Heart right ventricle (tissue), 16 donors: ENCODE measurements at places on chromosomes 12 and 14. TPM values are rescaled to one million over a fixed set of nuclear protein-coding genes. Genes with fewer than 3 reads are reported as not detected.

The CACNA1C gene
- 199 TPM for total RNA-seq

The MFAP5 gene
- 43.1 TPM for total RNA-seq

The DAO gene
- not detected for total RNA-seq

The WNT1 gene
- not detected for total RNA-seq

The PEBP1 gene
- total RNA-seq, result 439 TPM

The KIF5A gene
- total RNA-seq, result 0.15 TPM

DNA sequence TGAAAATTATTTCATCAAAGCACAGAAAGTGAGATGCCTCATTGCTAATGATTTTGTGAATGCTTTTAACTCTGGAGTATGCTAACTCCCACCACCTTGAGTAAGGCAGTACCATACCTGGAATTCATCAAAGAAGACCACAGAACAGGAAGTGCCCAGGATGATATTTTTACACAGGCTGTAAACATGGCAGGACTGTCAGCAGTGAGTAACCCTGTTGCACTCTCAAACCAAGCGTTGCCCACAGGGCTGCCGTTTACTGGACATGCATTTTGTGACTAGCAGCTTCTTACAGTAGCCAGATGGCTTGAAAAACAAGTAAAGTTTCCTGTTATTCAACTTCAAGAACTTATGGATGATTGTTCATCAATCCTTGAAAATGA, 42.4 kb downstream of the RALGAPA1 start:
- H3K27me3 ChIP-seq, result no peaks in the 10 kb centered on the region
- no peaks in the 10 kb centered on the region for H3K4me1 ChIP-seq
- H3K4me3 ChIP-seq, result no peak overlapping the region

DNA sequence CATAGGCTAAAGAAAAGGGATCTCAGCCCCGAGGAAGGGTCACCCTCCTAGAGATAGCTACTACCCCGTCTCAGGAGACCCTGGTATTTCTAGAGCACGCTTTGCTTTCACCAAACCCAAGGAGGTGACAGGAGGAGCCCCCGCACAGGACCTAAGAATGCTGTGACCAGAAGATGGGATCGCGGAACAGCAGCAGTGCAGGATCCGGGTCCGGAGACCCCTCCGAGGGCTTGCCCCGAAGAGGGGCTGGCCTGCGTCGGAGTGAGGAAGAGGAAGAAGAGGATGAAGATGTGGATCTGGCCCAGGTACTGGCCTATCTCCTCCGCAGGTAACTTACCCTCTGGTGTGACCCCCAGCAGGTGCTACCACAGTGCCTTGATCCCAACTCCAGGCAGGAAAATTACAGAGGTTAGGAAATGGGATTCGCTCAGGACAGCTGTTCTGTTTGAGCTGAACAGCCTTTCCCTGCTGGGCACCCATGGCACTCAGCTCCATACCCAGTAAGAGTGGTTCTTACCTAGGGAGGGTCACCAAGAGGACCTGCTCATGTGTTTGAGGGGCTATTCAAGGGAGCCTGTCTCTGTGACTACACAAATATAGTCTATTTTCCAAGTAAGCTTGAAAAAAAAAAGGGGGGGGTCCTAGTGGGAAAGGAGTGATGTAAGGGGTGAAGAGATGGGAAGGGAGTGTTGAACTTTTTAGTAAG, 826 bp upstream of the NRL start:
- H3K27me3 ChIP-seq, result no peaks in the 10 kb centered on the region
- peaks cover 37% of the 10 kb centered on the region for H3K36me3 ChIP-seq
- peak overlapping the region; percentile 90 for H3K27ac ChIP-seq
- peaks cover 29% of the 10 kb centered on the region for H3K4me1 ChIP-seq
- DNase-seq, result peak; percentile 13
- peak overlapping the region; percentile 70 for H3K4me3 ChIP-seq

- no peaks in the 10 kb centered on the region for H3K27me3 ChIP-seq
- no peaks in the 10 kb centered on the region for H3K4me1 ChIP-seq
- no peak overlapping the region for H3K27ac ChIP-seq
- no peak overlapping the region for H3K4me3 ChIP-seq
- no peak for DNase-seq
These were observed 37.9 kb downstream of the LRRK2 start for GRCh38 chr12:40262657-40263056.

DNA sequence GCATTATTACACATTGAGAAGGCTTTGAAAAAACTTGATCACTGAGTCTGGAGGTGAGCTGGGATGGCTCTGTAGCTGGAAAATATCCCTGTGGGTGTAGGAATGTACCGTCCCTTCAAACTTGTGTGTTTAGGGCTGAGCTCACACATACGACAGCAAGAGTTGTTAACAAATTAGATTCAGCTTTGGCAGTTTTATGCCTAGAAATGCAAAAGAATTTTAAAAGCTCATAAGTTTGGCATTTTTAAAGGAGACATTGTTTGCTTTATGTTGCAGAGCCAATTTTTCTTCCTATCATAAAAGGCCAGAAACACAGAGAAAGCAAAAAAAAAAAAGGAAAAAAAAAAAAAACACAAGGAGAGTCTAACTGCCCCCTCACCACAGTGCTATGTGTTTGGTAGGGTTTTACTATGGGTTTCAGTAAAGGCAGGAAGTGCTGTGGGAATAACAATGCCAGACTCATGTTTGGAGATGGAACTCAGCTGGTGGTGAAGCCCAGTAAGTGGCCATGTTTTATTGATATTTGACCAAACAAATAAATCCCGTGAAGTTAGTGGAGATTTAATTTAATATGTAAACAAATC, 78.4 kb downstream of the DAD1 start:
- no peak overlapping the region for H3K4me3 ChIP-seq
- H3K27ac ChIP-seq, result peak overlapping the region; percentile 76
- H3K27me3 ChIP-seq, result no peaks in the 10 kb centered on the region
- H3K4me1 ChIP-seq, result peaks cover 46% of the 10 kb centered on the region

DNA sequence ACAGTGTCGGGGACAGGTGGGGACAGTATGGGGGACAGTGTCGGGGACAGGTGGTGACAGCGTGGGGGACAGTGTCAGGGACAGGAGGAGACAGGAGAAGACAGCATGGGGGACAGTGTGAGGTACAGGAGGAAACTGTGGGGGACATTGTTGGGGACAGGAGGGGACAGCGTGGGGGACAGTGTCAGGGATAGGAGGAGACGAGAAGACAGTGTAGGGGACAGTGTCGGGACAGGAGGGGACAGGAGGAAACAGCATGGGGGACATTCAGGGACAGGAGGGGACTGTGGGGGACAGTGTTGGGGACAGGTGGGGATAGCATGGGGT, 139.5 kb downstream of the TMEM121 start:
- DNase-seq, result no peak
- no peak overlapping the region for H3K4me3 ChIP-seq
- no peak overlapping the region for H3K27ac ChIP-seq
- H3K27me3 ChIP-seq, result no peaks in the 10 kb centered on the region

DNA sequence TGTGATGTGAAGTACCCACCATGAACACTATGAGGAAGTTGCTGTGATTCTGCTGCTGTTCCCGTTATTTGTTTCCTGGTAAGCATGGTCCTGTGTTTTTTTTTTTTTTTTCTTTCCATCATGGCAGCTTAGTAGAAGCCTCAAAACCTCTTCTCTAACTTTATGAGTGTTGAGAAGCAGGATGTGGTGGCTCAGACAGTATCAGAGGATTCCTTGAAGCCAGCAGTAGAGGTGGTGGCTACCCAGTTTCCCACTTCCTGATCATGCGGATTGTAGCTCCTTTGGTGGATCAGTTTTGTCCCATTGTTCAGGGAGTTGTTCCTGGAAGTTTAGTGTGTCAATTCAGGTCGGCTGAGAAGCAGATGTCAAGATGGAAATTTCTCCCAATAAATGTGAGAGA, 175.8 kb downstream of the ATP23 start:
- H3K4me3 ChIP-seq, result no peak overlapping the region
- H3K27me3 ChIP-seq, result no peaks in the 10 kb centered on the region
- H3K4me1 ChIP-seq, result no peaks in the 10 kb centered on the region
- no peak for DNase-seq
- H3K27ac ChIP-seq, result no peak overlapping the region

DNA sequence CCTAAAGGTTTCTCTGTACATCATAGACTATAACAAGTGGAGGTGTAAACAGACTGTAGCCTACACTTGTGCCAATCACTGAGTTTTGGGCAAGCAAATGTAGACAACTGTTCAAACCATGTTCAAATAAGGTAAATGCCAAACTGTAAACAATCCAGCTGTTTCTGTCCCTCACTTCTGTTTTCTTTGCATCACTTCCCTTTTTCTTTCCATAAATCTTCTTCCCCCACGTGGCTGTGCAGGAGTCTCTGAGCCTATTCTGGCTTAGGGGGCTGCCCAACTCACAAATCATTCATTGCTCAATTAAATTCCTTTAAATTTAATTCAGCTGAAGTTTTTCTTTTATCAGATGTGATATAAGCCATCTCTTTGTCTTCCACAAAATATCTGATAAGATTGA, 65.1 kb upstream of the CPM start:
- no peaks in the 10 kb centered on the region for H3K27me3 ChIP-seq
- no peak overlapping the region for H3K27ac ChIP-seq
- no peak overlapping the region for H3K4me3 ChIP-seq
- DNase-seq, result no peak

DNA sequence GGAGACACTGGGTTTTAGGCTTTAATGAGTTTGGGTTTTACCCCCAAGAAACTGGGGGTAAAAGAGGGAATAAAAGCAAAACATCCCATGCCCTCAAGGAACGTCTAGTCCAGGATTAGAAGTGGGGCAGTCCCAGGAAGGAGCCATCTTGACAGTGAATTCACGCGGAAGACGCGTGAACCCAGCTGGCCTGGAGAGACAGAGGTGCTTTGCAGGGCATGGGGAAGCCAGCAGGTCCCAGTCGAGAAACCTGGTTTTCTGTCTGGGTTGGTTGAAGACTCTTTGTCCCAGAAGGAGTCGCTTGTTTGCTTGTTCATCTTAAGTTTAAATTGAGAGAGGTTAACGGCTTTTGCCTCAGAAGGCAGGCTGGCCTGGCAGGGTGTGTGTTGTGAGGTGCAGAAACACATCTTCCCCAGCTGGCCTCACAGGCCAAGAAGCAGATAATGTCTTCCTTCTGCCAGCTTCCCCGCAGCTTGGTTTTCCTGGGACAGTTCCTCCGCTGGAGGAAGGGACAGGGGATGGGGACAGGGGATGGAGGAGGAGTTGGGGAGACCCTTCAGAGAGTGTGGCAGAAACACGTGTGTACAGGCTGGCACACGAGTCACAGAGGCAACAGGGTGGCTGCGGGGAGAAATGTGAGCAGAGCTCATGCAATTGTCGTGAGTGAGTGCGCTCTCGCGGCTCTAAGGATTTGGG, 18.5 kb upstream of the CD9 start:
- H3K4me3 ChIP-seq, result peak overlapping the region; percentile 6
- peaks cover 26% of the 10 kb centered on the region for H3K4me1 ChIP-seq

GRCh38 chr12:52508211-52508610, 12.0 kb downstream of the KRT5 start:
- H3K27ac ChIP-seq, result no peak overlapping the region
- no peaks in the 10 kb centered on the region for H3K4me1 ChIP-seq
- no peak for DNase-seq
- no peaks in the 10 kb centered on the region for H3K36me3 ChIP-seq
- H3K27me3 ChIP-seq, result no peaks in the 10 kb centered on the region
- no peak overlapping the region for H3K4me3 ChIP-seq

DNA sequence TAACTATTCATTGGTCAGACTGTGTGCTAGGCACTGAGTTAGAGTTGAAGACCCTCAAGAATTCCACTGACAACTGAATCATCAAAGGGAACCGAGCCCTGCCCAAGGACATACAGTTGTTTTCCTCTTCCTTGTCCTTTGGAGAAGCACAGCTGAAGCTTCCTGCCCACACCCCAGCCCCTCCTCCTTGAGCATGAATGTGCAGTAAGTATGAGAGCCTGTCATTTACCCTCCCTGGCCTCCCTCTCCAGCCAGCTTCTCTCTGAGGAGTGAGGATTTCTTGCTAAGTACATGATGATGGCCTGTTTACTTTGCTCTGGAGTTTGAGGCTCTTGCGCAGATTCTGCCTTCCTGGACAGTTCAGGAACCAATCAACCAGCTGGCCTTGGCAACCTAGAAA, 235.2 kb downstream of the CACNA1C start:
- no peak overlapping the region for H3K27ac ChIP-seq
- no peaks in the 10 kb centered on the region for H3K27me3 ChIP-seq
- no peak overlapping the region for H3K4me3 ChIP-seq
- DNase-seq, result no peak

- H3K27ac ChIP-seq, result no peak overlapping the region
- H3K4me1 ChIP-seq, result no peaks in the 10 kb centered on the region
- no peak for DNase-seq
These were observed 244.2 kb upstream of the CRY1 start for GRCh38 chr12:107337346-107338095.

- DNase-seq, result no peak
- no peaks in the 10 kb centered on the region for H3K4me1 ChIP-seq
- H3K4me3 ChIP-seq, result no peak overlapping the region
- H3K27me3 ChIP-seq, result no peaks in the 10 kb centered on the region
- no peaks in the 10 kb centered on the region for H3K36me3 ChIP-seq
- no peak overlapping the region for H3K27ac ChIP-seq
These were observed 164.3 kb downstream of the SLC5A8 start for GRCh38 chr12:101045486-101046464.

- DNase-seq, result no peak
- no peak overlapping the region for H3K27ac ChIP-seq
- H3K4me1 ChIP-seq, result peaks cover 11% of the 10 kb centered on the region
- H3K27me3 ChIP-seq, result peaks cover 93% of the 10 kb centered on the region
- peak overlapping the region; percentile 43 for H3K4me3 ChIP-seq
These were observed 11.6 kb downstream of the SIX1 start for GRCh38 chr14:60637479-60638315.

- peaks cover 45% of the 10 kb centered on the region for H3K4me1 ChIP-seq
- H3K4me3 ChIP-seq, result no peak overlapping the region
- no peaks in the 10 kb centered on the region for H3K36me3 ChIP-seq
- H3K27ac ChIP-seq, result peak overlapping the region; percentile 84
These were observed 139.2 kb downstream of the C12orf75 start for GRCh38 chr12:105469701-105470100.

DNA sequence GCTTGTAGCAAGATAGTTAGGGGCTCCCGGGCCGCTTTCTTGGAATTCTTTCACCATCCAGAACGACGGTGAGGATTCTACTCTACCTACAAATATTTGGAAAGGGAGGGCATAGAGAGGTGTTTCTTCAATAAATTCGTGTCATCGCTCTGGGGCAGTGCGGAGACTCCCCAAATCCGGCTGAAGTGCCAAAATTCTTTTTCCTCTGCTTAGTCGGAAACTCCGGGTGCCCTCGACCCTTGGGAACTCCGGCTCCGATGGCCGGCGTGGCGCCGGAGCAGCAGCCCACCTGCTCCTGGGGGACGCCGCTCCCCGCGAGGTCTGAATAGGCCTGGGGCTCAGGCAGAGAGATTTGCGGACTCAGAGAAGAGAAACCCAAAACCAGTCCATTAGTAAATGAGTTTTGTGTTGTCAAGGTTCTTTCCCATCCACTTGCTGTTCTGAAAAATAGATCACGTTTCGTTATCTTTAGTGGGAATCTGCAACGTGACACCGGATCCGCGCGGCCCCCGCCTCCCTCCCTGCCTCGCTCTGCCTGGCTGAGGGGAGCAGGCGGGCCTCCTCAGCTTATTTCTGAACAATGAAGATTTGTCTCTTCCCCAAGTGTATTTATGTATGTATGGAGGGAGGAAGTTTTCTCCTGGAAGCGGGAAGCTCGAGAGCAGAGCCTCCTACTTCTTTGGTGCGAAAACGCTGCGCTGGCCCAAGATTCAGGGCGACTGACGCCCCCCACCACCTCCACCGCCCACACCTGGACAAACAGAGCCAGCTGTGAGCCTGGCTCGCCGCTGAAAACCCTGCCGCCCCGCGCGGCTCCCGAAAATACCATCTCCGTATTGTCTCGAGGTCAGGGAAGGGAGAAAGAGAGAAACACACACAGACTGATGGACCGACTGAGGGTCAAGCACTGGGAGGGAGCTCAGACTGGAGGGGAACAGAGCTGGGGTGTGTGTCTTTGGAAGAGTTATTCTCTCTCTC, 3.7 kb upstream of the SIX1 start:
- peaks cover 65% of the 10 kb centered on the region for H3K4me1 ChIP-seq
- H3K36me3 ChIP-seq, result no peaks in the 10 kb centered on the region
- H3K27ac ChIP-seq, result no peak overlapping the region
- H3K27me3 ChIP-seq, result peaks cover 44% of the 10 kb centered on the region
- no peak for DNase-seq
- no peak overlapping the region for H3K4me3 ChIP-seq
